ENCODE measurements at places on chromosomes 3 and 15. TPM values are rescaled to one million over a fixed set of nuclear protein-coding genes. Genes with fewer than 3 reads are reported as not detected.

Gene RASGRF1
- total RNA-seq, result not detected

Gene PSTPIP1
- 55.7 TPM for total RNA-seq

Gene CLRN1
- total RNA-seq, result not detected

Gene PEX5L
- not detected for total RNA-seq

Gene SHC4
- total RNA-seq, result 0.10 TPM

Gene NPAP1
- total RNA-seq, result not detected

Gene CKMT1A
- not detected for total RNA-seq

Gene CYP19A1
- 0.31 TPM for total RNA-seq

Gene CHRM5
- not detected for total RNA-seq

Gene DAZL
- total RNA-seq, result 0.10 TPM

Gene ATP10A
- total RNA-seq, result 15.8 TPM

Gene SPTSSB
- 0.31 TPM for total RNA-seq

Gene TMCO5A
- 0.10 TPM for total RNA-seq

Gene TRIM69
- total RNA-seq, result 7.5 TPM

Gene HCN4
- under 0.01 TPM for total RNA-seq

Gene C3orf52
- 1.3 TPM for total RNA-seq

Gene ISL2
- 0.21 TPM for total RNA-seq

Gene NUSAP1
- 10.0 TPM for total RNA-seq

Gene GOLGA6L4
- total RNA-seq, result 0.42 TPM

Gene HES1
- total RNA-seq, result 22.9 TPM

Gene ITIH1
- 0.52 TPM for total RNA-seq

Gene TTC23
- total RNA-seq, result 0.10 TPM

Gene NLGN1
- 0.10 TPM for total RNA-seq

Gene WDR93
- total RNA-seq, result not detected

Gene ZMYND10
- 0.10 TPM for total RNA-seq

Measured in mononuclear cell (primary cell).